ENCODE measurements at places on chromosomes 1 and 21.

DNA sequence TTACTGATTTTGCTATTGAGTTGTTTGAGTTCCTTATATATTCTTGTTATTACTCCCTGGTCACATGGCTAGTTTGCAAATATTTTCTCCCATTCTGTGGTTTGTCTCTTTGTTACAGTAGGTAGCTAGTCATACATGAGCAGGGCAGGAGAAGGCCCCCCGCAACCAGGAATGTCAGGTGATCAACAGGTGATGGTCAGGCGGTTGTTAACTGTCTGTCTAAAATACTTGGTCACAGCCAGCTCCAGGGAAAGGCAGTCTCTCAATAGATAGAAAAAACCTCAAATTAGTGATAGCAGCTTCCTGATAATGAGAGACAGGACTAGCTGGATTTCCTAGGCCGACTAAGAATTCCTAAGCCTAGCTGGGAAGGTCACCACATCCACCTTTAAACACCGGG is 217.9 kb downstream of the RHOU start:
- DNase-seq = no peak

DNA sequence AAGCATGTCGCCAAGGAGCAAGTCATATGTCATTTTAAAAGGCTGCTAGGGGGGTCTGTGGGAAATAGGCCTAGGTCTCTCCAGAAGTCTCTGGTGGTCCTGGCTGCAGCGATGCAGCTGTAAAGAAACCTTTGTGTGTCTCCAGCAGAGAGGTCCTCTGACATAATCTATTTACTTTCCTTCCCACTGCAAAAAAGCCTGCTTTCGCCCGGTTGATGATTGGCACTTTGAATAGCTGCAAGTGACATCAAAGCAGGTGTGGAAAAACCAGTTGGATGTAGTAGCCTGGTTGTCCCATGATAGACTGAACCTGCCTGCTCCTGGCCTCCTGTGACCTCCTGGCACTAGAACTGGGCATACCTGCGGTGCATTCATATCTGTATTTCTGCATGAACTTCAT is 13.8 kb downstream of the RASSF5 start:
- no peak for DNase-seq

GRCh38 chr1:9651565-9652378 is at the start of gene PIK3CD:
Gene PIK3CD, plus strand, starts transcription at chr1:9651731. Its CDS starts 58,725 bp downstream, at chr1:9710456.
- DNase-seq = peak; percentile 48

- no peak for DNase-seq
Observed at GRCh38 chr1:214840356-214840755, 237.4 kb downstream of the CENPF start.

- DNase-seq = no peak
Observed at GRCh38 chr1:87993051-87993450, 664.4 kb downstream of the LMO4 start.

DNA sequence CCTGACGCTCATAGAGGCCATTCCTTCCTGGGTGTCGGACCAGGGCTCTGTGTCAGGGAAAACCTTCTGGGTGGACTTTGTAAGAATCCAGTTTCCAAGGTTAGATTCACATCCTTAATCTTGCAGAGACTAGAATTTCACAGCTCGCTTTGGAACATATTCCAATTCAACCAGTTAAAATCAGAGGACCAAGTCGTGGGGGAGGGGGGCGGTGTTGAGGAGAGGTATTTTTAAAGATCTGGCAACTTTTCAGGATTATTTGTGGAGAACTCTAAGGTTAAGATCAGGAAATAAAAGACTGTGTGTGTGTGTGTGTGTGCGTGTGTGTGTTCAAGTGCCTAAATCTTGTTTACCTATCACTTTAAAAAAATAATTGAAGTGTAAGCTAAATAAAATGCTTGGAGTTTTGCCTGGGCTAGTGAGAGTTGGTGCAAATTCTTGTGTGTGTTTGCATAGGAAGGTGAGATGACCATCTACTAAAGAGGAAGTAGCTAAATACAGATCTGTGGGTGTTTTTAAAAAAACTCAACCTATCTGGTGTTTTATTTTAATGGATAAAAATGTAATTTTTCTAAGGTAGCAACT is 21.8 kb downstream of the TENT5C start:
- no peak for DNase-seq

DNA sequence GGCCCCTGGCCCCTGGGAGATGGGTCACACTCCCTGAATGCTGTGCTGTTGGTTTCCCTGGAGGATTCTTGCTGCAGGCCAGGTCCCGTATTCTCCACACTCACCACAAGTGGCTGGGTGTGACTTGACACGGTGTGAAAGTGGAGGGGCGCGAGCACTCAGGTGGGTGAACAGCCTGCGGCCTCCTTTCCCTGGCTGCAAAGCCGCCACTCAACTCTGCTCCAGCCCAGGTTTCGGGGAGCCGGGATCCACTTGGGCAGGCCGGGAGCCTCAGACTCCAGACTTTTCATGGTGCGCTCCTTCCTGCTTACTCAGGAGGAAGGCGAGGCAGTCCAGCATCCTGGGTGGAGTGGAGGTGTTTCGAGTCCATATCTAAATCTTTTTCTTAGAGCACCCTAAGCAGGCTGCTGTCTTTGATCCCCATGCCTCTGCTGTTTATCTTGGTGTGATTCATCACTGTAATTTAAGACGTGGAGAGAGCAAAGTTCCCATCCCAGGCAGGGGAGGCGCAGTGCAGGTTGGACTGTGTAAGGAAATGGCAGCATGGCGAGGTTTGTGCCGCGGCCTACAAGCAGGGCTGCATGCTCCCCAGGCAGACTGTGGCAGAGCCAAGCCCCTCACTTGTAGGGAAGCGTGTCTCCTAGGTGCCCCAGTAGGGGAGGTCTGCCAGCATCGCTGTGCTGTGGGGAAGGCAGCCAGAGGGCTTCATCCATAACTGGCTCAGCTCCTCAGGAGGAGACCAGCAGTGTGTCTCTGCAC is 29.6 kb downstream of the VANGL1 start:
- DNase-seq = no peak

- peak; percentile 39 for DNase-seq
Observed at GRCh38 chr21:40846587-40847411, at the start of gene DSCAM. Gene DSCAM, minus strand, starts transcription at chr21:40847158. Its CDS starts 497 bp downstream, at chr21:40846661.

GRCh38 chr1:69315823-69316222 is 251.9 kb upstream of the LRRC7 start:
- DNase-seq = no peak

GRCh38 chr1:96338622-96339021 is 383.0 kb upstream of the PTBP2 start:
- DNase-seq = no peak

GRCh38 chr1:47181095-47181954 is 8.5 kb downstream of the PDZK1IP1 start:
- no peak for DNase-seq

GRCh38 chr1:197362871-197363270 is 94.8 kb downstream of the CRB1 start:
- no peak for DNase-seq

- peak; percentile 87 for DNase-seq
Observed at GRCh38 chr21:45970674-45971615, 10.6 kb upstream of the COL6A1 start.

DNA sequence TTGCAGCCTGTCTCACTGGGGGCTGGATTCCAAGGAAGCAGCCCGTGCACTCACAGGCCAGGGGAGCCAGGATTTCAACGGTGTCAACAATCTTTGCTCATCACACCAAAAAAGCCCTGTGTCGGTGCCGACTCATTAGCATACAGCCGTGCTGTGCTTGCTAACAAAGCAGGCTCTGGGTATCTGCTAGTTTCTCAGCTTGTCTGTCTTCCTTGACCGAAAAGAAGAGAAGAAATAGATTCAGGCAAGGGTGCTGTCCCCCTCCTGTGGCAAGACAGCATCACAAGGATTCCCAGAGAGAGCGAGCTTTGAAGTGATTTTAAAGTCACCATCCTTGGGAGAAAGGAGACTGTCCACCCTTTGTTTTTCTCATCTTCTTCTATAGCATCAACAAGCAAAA is 214.7 kb downstream of the SDCCAG8 start:
- DNase-seq = peak; percentile 36

DNA sequence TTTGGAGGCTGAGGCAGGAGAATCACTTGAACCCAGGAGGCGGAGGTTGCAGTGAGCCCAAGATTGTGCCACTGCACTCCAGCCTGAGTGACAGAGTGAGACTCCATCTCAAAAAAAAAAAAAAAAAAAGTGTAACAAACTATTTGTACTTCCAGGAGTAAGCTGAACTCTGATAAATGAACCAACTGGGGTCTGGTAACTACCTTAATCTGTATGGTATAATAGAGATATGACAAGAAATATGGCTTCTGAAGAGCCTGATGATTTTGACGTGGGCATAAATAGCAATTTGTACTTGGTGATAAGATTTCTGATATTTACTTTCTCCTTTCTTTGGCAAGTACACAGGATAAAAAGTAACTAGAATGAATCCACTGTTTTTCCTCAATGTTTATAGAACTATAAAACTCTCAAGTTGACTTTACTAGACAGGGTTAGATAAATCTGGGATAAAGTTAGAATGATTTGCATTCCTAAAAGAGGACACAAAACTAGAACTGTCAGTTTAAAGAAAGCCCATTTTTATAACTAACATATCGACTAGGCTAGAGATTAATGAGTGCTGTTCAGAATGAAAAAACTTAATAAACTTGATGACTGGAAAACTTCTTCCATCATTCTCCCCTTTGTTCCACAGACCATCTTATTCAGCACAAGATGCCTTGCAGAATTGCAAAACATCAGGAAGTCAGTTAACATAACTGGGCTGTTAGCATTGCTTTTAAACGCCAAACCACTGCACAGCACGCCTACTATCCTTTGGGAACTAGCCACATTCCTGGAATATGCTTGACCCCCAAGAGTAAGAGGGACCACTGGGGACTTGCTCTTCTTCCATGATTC is 51.5 kb upstream of the EDARADD start:
- no peak for DNase-seq

- peak; percentile 53 for DNase-seq
Observed at GRCh38 chr1:214028649-214029406, 41.1 kb downstream of the PROX1 start.

DNA sequence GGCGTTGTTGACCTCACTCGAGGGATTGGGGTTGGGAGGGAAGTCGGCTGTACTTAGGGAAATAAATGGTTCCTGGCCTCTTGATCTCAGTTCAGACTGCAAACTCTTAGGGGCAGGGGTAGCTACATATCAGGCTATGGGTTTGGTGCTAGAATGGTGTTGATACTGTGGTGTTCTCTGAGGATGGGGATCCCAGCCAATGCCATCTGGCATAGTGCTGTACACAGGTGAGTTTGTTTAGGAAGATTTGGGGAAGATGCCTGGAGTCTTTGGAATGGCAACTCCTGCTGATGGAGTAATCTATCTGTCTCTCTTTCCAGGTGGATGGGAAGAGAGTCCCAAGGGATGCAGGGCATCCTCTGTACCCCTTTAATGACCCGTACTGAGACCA is 14.3 kb upstream of the NASP start:
- no peak for DNase-seq
